Stimulated activated CD8-positive, alpha-beta memory T cell treated with anti-CD3 and anti-CD28 coated beads, Interleukin-15, amount 100 ng/mL, for 24 hours (primary cell): ENCODE measurements at places on chromosomes 4 and X.

GRCh38 chr4:3021127-3021526 is 53.2 kb downstream of the HTT-AS start:
- no peak for DNase-seq

GRCh38 chr4:88822034-88822789 is 124.6 kb upstream of the NAP1L5 start:
- DNase-seq = no peak

- DNase-seq = no peak
These were observed 61.1 kb downstream of the PPARGC1A start for GRCh38 chr4:23828779-23829178.

DNA sequence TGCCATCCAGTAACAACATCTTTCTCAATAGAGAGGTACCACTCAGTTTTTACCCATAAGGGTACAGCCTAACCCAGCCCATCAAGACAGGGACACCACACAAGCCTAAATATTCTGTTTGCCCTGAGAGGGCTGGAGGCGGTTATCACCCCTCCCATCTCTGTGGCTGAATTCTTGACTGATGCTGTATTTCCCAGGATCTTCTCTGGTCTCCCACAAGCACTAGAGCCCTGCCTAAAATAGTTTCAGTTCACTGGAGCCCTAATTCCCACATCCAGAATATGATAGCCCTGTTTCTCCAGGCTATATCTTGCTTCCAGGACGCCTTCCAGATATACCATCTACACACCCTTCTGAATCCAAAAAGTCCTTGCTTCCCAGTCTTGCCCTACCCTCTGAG is 91.6 kb upstream of the NMU start:
- DNase-seq = no peak

DNA sequence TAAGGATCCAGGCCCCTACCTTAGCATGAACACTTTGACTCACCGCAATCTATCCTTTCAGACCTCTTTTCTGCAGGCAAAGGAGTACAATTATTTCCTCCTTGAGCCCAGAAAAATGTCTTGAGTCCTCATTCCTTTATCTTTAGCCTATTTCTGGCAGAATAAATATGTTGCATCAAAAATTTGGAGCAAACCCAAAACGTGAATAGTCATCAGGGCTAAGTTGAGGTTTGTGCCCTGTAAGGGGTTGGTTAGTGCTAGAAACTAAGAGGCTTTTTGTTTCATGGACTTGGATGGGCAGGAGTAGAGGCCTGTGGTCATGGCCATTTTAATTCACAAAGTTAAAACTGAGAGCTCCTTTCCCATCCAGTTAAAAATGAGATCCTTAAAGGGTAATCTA is 460.3 kb downstream of the GBA3 start:
- DNase-seq = no peak

DNA sequence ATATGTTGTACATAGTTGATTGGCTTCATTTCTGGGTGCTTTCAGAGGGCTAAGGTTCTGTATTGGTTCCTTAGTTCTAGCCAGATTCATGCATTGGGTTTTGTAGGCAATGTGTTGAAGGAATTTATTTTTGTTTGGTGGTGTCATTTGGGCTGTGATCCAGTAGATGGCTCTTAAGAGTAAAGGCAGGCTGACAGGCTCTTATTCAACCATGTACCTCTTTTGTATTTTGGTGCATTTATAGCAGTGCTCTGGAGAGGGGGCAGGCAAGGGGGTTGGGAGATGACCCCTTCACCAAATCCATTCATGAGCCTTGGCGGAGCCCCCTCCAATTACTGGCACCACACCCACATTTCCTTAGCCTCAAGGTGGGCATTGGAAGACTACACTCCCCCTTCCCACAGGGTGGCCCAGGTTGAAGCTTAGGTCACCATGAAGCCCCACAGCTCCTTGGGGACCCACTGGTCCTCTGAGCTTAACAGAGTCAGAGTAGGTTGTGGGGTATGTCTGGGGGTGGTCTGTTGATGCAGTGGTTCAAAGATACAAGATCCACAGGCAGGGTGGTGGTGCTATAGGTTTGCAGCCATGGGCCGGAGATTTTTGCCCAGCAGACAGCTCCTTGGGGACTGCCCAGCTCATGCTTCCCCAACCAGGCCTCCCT is 143.0 kb upstream of the GNPDA2 start:
- DNase-seq = no peak

DNA sequence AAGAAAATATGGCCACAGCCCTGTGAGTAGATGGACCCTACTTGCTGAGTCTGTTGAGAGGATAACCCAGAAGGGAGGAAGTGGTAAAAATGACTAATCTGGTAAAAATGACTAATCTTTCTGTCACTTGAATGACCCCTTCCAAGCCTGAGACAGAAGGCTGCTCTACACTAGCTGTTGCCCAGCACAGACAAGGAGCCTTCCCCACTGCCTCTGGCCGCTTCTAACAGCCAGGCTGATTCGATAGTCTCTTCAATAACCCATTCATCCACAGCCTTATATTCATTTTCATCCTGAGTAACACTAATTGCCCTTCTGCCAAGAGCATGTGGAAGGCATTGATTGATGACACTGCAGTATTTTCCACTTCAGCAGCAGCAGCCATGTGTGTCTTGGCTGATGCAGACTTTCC is 18.4 kb downstream of the MAGEB17 start:
- no peak for DNase-seq

DNA sequence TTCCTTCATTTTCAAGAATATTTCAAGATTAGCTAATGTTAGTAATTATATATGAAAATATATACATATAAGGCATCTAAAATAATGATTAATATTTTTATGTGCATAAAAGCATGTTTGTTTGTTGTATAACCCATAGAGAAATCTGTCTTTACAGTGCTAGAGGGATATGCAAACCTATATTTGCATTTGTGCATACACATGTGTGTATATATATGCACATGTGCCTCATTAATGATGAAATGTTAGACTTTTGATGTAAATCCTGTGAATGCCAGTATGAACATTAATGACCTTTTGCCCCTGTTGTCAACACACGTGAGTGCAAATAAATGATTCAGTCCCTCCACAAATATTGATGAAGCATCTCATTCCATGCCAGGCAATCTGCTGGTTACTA is 197.9 kb downstream of the ARHGAP10 start:
- DNase-seq = no peak

DNA sequence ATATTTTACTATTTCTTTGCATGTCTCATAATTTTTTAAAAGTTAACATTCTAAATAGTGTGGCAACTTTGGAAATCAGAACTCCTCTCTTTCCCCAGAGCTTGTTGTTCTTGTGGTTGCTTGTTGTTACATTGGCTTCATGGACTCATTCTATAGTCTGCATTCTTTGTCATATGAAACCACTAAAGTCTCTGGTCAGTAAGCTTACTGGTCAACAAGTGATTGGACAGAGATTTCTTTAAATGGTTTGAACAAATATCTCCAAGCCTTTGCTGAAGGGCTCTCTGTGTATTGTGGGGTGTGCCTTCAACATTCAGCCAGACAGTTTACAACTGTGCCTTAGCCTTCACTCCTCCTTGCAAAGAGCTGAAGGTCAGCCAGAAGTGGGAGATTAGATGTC is 147.2 kb downstream of the OPHN1 start:
- no peak for DNase-seq

GRCh38 chr4:8069102-8069752 is 89.4 kb downstream of the ABLIM2 start:
- no peak for DNase-seq

DNA sequence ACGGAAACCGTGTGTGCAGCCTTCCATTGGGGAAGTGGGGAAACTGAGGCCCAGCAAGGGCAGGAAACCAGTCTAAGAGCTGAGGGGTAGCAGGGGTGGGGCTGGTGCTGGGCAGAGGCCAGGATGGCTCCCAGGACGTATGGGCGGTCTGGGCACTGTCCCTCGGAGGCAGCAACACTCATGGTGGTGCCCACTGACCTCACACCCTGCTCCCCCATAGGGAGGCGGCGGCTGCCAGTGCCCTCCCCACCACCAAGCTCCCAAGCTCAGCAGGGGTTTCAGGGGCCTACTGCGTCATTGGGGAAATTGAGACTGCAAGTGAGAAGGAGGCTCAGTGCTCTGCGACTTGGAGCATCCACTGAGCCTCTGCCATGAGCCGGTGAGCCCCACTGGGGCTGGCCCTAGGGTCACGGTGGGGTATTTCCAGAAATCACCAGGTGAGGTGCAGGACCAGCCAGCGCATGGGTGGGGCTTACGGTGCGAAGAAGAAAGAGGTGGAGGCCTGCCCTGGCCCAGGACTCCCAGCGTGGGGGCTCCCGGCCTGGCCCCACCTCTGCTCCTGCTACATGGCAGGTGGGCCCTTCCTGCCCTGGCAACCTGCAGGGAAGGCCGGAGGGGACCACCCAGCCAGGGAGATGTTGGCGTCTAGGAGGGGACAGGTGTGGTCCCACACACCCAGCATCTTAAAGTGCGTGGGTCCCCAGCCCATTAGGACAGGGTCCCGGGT is 915 bp downstream of the MSANTD1 start:
- DNase-seq = no peak

DNA sequence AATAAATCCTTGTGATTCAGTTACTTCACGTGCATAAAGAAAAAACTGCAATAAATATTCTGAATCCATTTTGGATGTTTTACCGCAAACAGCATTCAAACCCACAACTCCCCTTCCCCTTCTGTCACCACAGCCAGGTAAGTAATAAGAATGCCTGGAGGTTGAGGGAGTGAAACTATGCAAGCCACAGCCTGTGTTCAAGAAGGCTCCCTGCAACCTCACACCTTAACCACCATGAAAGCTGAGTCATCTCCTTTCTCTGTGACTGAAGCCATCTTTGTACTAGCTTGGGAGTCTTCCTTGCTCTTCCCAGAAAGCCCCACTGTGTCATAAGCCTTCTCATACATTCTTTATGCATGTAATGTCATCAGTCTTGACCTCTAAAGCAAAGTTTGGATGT is 297.0 kb upstream of the PUDP start:
- no peak for DNase-seq

DNA sequence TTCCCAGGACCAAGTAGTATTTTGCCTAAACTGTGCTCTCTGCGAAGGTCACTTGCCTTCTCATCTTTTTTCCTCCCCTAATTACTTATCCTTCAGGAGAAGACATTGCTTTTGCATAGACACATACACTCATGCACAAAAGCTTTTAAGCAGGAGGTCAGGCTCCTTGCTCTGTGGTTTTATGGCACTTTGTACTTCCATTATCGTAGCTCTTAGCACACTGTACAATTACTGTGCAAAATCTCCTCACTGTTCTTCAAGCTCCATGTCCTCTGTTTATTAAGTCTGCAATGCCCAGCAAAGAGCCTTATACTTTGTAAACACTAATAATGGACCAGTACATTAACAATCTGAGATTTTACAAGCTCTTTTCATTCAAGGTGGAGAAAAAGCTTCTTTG is 188.4 kb upstream of the GNPDA2 start:
- DNase-seq = no peak

DNA sequence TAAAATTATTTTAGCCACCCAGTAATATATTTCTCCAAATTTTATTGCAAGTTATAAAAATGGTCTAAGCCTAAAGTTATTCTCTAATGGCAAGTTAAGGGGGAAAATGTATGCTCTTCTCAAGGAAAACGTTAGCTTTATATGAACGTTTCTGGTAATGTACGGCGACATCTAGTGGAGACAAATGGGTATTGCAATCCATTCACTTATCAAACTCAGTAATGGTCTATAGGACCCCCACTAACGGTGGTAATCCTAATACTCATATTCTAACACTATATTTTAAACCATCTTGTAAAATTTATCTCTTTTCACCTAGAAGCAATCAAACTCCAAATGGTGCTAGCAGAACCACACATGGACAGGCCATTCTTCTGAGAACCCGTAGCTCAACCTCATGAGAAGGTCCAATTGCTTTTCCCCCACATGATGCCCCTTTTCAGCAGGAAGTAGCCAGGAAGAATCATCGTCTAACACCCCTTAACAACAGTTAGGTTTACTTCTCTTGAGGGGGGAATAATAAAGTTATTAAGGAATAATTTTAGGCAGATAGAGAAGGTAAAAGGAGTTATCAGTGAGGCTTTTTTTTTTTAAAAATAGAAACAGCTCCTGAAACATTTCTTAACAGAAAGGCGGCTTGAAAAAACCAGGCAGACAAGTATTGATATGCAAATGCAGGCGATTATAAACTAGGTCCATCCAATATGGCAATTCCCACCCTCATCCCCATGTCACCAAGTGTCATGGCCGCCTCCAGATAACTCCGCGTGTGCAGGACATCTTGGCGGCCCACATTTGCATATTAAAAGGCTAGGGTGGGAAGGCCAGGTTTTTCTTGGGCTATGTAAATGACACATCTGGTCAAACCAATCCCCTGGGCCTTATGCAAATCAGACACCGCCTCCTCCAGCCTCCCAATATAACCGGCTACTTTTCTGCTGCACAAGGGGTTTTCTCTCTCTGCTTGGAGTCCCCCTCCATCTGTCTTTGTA is 35.0 kb downstream of the NUDT11 start:
- no peak for DNase-seq

GRCh38 chr4:83104991-83105390 is 9.5 kb downstream of the PLAC8 start:
- no peak for DNase-seq
